ENCODE measurements at places on chromosomes 2 and 18.

DNA sequence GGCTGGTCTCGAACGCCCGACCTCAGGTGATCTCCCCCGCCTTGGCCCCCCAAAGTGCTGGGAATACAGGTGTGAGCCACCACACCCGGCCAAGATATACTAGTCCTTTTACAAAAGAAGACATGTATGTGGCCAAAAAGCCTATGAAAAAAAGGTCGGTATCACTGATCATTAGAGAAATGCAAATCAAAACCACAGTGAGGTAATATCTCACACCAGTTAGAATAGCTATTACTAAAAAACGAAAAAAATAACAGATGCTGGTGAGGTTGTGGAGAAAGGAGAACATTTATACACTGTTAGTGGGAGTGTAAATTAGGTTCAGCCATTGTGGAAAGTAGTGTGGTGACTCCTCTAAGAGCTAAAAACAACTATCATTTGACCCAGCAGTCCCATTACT lies 26.4 kb downstream of the KLHL23 start:
- DNase-seq: no peak

DNA sequence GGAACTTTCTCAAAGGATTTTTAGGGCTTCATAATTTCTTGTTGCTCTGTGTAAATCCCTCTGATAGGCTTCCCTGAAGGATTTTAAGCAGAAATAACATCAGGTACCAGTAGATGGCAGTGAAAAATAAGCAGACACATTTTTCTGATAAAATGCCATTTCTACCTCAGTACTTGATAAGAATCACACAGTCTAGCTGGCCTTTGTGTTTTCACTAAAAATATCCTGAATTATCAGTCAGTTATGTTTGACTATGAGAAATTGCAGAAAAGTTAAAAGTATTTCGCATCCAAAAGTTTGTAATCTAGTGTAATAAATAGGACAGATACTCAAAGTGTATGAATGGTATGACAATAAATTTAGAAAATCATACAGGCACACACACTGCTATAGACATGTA lies 68.7 kb downstream of the DNAJC10 start:
- no peak for DNase-seq

- no peak for DNase-seq
These were observed 437.6 kb downstream of the DLGAP1 start for GRCh38 chr18:4017480-4017879.

DNA sequence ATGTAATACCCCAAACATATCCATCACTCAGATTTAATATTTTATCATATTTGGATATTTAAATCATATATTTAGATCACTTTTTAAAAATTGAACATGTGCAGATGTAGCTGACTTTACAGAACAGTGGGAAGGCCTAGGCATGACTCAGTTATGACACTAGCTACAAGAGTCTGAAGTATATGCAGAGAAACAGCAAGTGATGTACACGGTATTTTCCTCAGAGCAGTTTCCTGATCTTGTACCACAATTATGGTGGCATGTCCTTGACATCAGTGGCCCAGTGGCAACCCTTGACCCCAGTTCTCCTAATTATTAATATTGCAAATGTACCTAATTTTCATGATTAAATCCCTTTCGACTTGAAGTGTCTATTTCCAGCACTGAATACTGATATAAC lies 28.2 kb downstream of the CDKL4 start:
- DNase-seq: no peak

DNA sequence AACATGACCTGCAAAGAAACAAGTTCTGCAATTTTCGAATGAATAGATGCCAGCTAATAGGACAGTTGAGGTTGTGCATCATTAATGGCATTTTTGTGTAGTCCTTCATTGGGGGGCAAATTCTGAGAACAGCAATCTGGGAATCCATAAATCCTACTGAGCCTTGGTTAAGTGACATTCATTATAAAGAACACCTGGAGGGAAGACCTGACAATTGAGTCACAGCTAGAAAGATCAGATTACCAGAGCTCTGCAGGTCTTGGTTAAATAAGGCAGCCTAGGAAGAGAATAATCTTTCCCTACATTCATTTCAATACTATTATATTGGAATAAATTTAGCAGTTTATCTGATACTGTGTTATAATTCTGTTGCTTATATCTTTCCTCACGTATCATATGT lies 14.3 kb downstream of the KCNH7 start:
- DNase-seq: no peak

All from effector CD8-positive, alpha-beta T cell (primary cell).